Activated naive CD4-positive, alpha-beta T cell treated with anti-CD3 and anti-CD28 coated beads for 36 hours (primary cell): ENCODE measurements at places on chromosomes 4 and X.
A peak's percentile ranks its signal among the peaks of the same experiment; 100 is the strongest.

GRCh38 chr4:86452422-86452891 lies 92.6 kb upstream of the MAPK10 start:
- DNase-seq: no peak

GRCh38 chr4:40046311-40046980 lies 10.2 kb upstream of the N4BP2 start:
- peak; percentile 60 for DNase-seq

- DNase-seq: no peak
Observed at GRCh38 chr4:138599965-138600364, 357.8 kb upstream of the SLC7A11 start.

- DNase-seq: no peak
Observed at GRCh38 chrX:68942104-68942503, 113.3 kb downstream of the EFNB1 start.

DNA sequence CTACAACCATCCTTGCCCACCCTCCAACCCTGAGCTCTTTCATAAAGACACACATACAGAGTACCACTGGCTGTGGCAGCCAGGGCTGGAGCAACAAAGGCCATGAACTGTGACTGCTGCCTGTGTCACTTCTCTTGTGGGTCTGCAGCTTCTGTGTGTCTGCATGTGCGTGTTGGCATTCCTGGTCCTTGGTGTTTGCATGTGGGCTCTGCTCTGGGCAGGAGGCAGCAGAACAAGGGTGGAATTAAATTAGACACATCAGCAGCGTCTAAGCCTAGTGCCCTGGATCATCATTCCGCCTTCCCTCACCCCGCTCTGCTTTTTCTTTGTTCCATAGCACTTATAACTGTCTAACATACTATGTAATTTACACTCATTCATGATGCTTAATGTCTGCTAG lies 157.7 kb downstream of the MGST2 start:
- DNase-seq: no peak

- DNase-seq: no peak
Observed at GRCh38 chr4:161522031-161522430, 641.8 kb downstream of the FSTL5 start.

DNA sequence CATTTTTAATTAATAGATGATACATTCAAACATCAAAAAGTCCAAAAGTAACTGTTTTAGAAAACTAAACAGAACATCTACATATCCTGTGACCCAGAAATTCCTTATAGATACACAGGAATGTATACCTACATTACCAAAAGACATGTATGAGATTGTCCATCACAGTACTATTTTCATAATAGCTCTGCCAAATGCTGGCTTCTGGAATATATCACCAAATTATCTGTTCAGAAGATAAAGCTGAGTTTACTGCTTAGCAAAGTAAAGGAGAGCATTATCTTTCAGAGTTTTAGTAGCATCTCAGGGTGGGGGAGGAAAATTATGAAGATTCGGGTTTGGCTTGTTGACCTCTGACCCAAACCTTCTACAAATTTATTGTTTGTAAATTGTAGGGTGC lies 368.9 kb upstream of the SLC7A11 start:
- no peak for DNase-seq

GRCh38 chr4:132114885-132115284 lies 1034.2 kb upstream of the PCDH10 start:
- no peak for DNase-seq

GRCh38 chr4:186827534-186827897 lies 103.9 kb upstream of the FAT1 start:
- no peak for DNase-seq

- DNase-seq: no peak
Observed at GRCh38 chr4:94235825-94236224, 28.2 kb downstream of the SMARCAD1 start.

GRCh38 chr4:83732114-83732635 lies 196.3 kb downstream of the GPAT3 start:
- DNase-seq: no peak

- DNase-seq: no peak
Observed at GRCh38 chr4:48024522-48024921, 8.0 kb downstream of the NIPAL1 start.

- DNase-seq: no peak
Observed at GRCh38 chr4:80188457-80188800, 8.9 kb upstream of the PRDM8 start.

- DNase-seq: no peak
Observed at GRCh38 chr4:3713817-3714641, 52.2 kb upstream of the ADRA2C start.

GRCh38 chrX:67613996-67614395 lies 70.2 kb downstream of the AR start:
- no peak for DNase-seq

- no peak for DNase-seq
Observed at GRCh38 chr4:188903986-188904385, 764.7 kb downstream of the TRIML1 start.

DNA sequence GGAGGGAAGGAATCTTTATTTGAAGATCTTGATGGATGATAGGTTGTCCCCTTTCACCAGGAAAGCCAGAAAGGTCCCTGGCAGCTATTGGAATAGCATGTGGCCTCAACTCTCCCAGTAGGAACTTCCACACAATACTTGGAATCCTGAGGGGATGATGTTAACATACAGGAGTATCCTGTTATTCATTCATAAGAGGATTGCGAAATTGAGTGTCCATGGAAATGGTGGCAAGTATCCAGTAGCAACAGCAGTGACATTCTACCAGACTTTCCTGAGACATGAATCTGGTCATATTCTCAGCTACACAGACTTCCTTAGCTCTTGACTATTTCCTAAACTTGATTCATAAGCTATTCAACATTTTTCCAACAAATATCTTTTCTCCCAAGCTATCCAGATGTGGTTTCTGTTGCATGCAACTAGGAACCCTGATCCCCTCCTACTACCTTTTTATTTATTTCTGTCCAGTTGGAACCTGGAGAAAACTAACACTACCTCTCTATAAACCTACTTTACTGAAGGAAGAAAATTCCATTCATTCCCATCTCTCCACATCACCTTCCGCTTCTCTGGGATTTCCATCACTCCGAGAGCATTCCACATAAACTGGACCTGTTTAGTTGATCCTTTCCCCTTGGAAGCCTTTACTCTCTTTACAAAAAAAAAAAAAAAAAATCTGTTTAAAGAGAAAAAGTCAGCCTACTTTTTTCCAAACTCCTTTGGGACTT lies 101.8 kb downstream of the ANXA5 start:
- no peak for DNase-seq

DNA sequence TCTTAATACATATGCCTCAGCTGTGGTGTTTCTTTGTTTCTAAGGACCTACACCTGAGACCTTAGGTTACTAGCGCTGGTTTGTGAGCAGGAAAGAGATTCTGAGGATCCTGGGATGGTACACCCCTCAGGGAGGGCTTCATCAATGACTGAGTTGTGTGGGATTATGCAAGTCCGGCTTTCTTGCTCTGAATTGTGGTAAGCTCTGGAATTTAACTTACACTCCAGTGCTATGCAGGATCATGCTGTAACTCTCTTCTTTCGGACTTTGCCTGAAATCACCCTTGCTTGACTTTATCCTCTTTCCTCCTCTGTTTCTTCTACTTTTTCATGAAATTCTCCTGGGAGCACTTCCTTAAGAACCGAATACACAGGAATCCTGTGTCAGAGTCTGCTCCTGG lies 431.5 kb upstream of the BOD1L1 start:
- DNase-seq: no peak
